ENCODE measurements at places on chromosomes 4 and X.
A peak's percentile ranks its signal among the peaks of the same experiment; 100 is the strongest.

DNA sequence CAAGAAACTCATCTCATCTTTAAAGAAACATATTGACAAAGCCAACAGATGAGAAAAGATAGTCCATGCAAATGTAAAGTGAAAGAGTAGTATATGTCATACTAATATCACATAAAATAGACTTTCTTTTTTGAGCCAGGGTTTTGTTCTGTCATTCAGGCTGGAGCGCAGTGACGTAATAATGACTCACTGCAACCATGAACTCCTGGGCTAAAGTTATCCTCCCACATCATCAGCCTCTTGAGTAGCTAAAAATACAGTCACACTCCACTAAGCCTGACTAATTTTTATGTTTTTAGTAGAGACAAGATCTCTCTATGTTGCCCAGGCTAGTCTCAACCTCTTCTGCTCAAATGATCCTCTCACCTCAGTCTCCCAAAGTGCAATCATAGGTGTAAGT, 51.8 kb upstream of the TRAM1L1 start:
- no peaks in the 10 kb centered on the region for H3K36me3 ChIP-seq
- H3K27ac ChIP-seq, result no peak overlapping the region

DNA sequence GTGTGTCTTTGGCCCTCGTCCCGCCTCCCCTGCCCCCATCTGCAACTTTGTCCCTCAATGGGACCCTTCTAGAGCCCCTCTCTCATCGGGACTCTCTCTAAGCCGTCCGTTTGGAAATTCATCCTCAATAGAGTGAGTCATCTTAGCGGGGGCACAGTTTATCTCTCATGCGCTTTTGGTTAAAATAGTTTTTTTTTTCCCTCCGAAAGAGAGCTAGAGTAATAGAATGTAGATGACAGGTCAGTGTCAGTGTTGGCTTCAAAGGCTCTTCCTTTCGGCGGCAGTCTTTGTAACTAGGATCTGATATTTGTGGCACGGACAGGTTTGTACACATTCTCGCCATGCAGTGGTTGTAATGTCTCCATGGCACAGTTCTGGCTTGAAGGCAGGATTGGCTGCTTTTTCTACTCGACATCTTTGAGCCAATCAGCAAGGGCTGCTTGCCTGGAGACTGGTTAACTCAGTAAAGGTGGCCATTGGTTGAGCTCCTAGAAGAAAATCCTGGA, 989 bp downstream of the N4BP2 start:
- H3K36me3 ChIP-seq, result peaks cover 19% of the 10 kb centered on the region
- H3K27me3 ChIP-seq, result no peaks in the 10 kb centered on the region
- peak; percentile 76 for DNase-seq
- H3K4me1 ChIP-seq, result peaks cover 25% of the 10 kb centered on the region
- H3K27ac ChIP-seq, result peak overlapping the region; percentile 99

- peaks cover 7% of the 10 kb centered on the region for H3K4me1 ChIP-seq
- peaks cover 21% of the 10 kb centered on the region for H3K27me3 ChIP-seq
- no peak for DNase-seq
- H3K36me3 ChIP-seq, result no peaks in the 10 kb centered on the region
Measured at GRCh38 chr4:139789096-139789654, 123.6 kb downstream of the MGST2 start.

- no peak for DNase-seq
- H3K27ac ChIP-seq, result no peak overlapping the region
- H3K27me3 ChIP-seq, result no peaks in the 10 kb centered on the region
Measured at GRCh38 chr4:147284935-147285334, 196.0 kb upstream of the EDNRA start.

GRCh38 chr4:100826808-100827548, 309.2 kb upstream of the EMCN start:
- no peak overlapping the region for H3K4me3 ChIP-seq
- H3K27ac ChIP-seq, result no peak overlapping the region
- H3K27me3 ChIP-seq, result no peaks in the 10 kb centered on the region
- no peak for DNase-seq

DNA sequence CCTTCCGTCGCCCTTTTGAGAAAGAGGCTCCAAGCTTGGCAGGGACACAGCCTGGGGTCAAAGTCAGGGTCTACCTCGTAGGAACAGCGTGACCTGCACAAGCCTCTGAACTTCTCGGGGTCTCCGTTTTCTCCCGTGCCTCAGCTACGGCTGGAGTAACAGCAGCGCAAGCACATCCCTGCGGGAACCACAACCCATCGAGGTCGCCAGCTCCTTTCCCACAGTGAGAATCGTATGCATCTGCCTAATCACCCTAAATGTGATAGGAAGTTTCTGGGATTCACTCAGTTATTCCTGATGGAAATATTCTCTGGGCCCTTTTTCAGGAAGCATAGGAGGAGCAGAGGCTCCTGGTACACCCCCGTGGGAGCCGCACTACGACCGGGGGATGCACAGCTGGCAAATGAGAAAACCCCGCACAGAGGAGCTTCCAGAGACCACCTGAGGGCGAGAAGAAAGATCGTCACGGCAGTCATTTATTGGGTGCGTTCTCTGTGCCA, 24.7 kb downstream of the PPP2R2C start:
- no peaks in the 10 kb centered on the region for H3K36me3 ChIP-seq
- no peak overlapping the region for H3K27ac ChIP-seq
- peaks cover 2% of the 10 kb centered on the region for H3K27me3 ChIP-seq
- no peaks in the 10 kb centered on the region for H3K4me1 ChIP-seq

DNA sequence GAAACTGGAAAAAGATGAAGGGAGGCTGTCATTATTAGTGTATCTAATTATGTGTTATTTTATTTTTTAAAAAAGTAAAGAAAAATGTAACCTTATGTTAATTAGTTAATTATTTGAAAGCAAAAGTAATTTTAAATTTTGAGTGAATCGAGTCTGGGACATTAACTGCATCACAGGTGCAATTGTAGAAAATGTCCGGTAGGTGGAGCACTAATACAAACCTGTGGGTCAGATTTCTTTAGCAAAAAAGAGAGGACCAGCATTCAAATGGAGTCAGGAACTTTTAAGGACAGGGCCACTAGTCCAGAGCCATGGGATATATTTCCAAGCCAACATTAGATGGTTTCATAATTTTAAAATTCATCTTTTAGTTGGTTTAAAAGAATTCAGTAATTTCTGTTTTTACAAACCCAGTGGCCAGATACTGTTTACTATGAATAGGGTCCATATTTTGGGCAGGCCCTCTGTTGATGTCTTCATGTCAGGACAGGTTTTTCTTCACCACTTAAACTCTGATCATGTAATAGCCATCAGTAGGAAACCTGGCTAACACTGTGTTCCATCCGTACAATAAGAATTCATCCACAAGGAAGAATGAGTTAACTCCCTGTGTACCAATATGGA, 27.2 kb downstream of the BST1 start:
- peaks cover 8% of the 10 kb centered on the region for H3K27me3 ChIP-seq
- no peak overlapping the region for H3K27ac ChIP-seq
- DNase-seq, result no peak
- peaks cover 4% of the 10 kb centered on the region for H3K36me3 ChIP-seq
- no peak overlapping the region for H3K4me3 ChIP-seq
- peaks cover 21% of the 10 kb centered on the region for H3K4me1 ChIP-seq

GRCh38 chrX:48737213-48737938, 24.2 kb upstream of the GLOD5 start:
- peaks cover 3% of the 10 kb centered on the region for H3K36me3 ChIP-seq
- H3K4me1 ChIP-seq, result peaks cover 15% of the 10 kb centered on the region
- H3K27me3 ChIP-seq, result no peaks in the 10 kb centered on the region
- peak overlapping the region; percentile 93 for H3K27ac ChIP-seq

DNA sequence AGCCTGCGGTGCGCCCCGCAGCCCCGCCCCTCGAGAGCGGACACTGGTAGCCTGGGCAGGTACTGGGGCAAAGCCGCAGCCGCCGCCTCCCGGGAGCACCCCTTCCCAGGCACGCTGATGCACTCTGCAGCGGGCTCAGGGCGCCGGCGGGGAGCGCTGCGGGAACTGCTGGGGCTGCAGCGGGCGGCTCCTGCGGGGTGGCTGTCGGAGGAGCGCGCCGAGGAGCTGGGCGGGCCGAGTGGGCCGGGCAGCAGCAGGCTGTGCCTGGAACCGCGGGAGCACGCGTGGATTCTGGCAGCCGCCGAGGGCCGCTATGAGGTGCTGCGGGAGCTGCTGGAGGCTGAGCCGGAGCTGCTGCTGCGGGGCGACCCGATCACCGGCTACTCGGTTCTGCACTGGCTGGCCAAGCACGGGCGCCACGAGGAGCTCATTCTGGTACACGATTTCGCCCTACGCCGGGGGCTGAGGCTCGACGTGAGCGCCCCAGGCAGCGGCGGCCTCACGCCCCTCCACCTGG, 401 bp downstream of the SOWAHD start:
- peak; percentile 21 for DNase-seq
- peaks cover 2% of the 10 kb centered on the region for H3K36me3 ChIP-seq
- peak overlapping the region; percentile 60 for H3K4me3 ChIP-seq
- H3K4me1 ChIP-seq, result peaks cover 49% of the 10 kb centered on the region
- H3K27me3 ChIP-seq, result no peaks in the 10 kb centered on the region
- H3K27ac ChIP-seq, result no peak overlapping the region

DNA sequence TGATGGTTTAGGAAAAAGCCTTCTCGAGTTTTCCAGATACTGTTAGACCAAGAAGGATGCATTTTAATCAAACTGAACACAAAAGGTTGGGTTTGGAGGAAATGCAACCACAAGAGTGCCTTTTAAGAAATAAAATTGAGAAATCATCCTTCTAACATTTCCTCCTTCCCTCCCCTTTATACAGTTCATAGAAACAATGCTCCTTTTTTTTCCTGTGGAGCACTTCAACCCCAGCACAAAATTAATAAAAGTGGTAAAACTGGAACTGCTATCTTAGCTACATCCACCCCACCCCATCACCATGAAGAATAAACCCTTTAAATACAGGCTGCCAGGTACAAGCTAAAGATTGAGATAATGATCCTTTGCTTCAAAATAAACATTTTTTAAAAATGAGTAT, 211.1 kb downstream of the RELL1 start:
- H3K36me3 ChIP-seq, result no peaks in the 10 kb centered on the region
- H3K4me1 ChIP-seq, result no peaks in the 10 kb centered on the region
- no peak overlapping the region for H3K27ac ChIP-seq
- H3K4me3 ChIP-seq, result no peak overlapping the region
- H3K27me3 ChIP-seq, result peaks cover 29% of the 10 kb centered on the region
- DNase-seq, result no peak

DNA sequence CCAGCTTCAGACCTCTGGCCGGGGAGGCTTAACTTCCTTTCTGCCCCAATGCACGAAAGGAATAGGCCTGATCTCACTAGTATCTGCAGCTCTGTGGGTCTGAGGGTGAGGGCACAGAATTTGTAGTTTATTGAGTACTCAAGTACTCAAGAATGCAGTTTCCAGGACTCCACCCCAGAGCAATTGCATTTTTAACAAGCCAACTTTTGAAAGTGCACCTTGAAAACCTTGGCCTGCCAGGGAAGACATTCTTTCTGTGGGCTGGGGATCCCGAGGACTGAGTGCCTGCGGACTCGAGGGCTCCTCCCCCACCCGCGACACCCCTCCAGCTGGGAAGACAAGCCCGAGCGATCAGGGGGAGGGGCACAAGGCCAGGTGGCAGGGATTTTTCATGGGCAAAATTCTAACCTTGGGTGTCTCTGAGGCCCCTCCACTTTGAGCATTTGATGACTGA, 22.4 kb downstream of the RS1 start:
- DNase-seq, result no peak
- H3K27ac ChIP-seq, result no peak overlapping the region
- H3K4me1 ChIP-seq, result no peaks in the 10 kb centered on the region

- H3K36me3 ChIP-seq, result no peaks in the 10 kb centered on the region
- DNase-seq, result no peak
- no peaks in the 10 kb centered on the region for H3K27me3 ChIP-seq
- H3K4me3 ChIP-seq, result no peak overlapping the region
- H3K4me1 ChIP-seq, result no peaks in the 10 kb centered on the region
Measured at GRCh38 chr4:8129136-8129535, 29.5 kb downstream of the ABLIM2 start.

GRCh38 chr4:150079081-150079581, 886 bp downstream of the DCLK2 start:
- no peak overlapping the region for H3K27ac ChIP-seq
- H3K4me1 ChIP-seq, result peaks cover 5% of the 10 kb centered on the region
- peak; percentile 9 for DNase-seq
- H3K27me3 ChIP-seq, result peaks cover 63% of the 10 kb centered on the region

DNA sequence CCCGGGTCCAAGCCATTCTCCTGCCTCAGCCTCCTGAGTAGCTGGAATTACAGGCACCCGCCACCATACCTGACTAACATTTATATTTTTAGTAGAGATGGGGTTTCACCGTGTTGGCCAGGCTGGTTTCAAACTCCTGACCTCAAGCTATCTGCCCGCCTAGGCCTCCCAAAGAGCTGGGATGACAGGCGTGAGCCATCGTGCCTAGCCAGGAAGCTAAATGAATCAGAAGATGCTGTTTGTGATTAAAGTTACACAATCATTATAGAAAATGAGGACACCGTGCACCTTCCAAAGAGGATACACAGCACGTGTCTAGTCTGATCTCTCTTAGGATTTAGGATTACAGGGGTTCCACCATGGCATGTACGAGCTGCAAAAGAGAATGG, 99.6 kb downstream of the DHRSX start:
- no peak overlapping the region for H3K4me3 ChIP-seq
- peaks cover 7% of the 10 kb centered on the region for H3K36me3 ChIP-seq
- H3K27ac ChIP-seq, result no peak overlapping the region
- H3K27me3 ChIP-seq, result no peaks in the 10 kb centered on the region
- no peaks in the 10 kb centered on the region for H3K4me1 ChIP-seq

GRCh38 chrX:16018291-16018690, 105.1 kb upstream of the GRPR start:
- H3K27me3 ChIP-seq, result no peaks in the 10 kb centered on the region
- no peak for DNase-seq
- no peak overlapping the region for H3K4me3 ChIP-seq
- no peak overlapping the region for H3K27ac ChIP-seq

- no peak overlapping the region for H3K27ac ChIP-seq
- H3K27me3 ChIP-seq, result no peaks in the 10 kb centered on the region
- H3K4me1 ChIP-seq, result no peaks in the 10 kb centered on the region
- DNase-seq, result no peak
- H3K36me3 ChIP-seq, result no peaks in the 10 kb centered on the region
Measured at GRCh38 chr4:8762951-8763735, 108.5 kb downstream of the HMX1 start.

DNA sequence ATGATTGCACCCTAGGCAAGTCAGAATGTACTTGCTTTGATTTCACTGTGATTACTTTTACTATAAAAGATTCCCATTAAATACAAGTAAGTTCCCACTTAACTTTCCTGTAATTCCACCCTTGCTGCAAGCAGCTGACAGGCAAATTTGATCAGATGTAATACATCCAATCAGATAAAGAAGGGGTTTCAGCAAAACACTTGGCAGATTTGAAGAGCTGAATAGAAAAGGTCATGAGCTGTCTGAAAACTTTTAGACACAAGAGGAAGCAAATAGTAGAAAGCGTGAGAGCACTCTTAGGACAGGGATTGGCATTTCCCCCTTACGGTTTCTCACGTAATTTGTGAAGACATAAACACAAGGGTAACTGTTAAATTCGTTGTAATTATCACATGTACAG, 22.8 kb downstream of the HSD17B13 start:
- no peaks in the 10 kb centered on the region for H3K36me3 ChIP-seq
- H3K27ac ChIP-seq, result no peak overlapping the region
- H3K4me1 ChIP-seq, result no peaks in the 10 kb centered on the region
- no peak for DNase-seq
- no peak overlapping the region for H3K4me3 ChIP-seq

- H3K4me3 ChIP-seq, result no peak overlapping the region
- H3K27ac ChIP-seq, result no peak overlapping the region
- no peaks in the 10 kb centered on the region for H3K36me3 ChIP-seq
Measured at GRCh38 chr4:71648923-71649322, 135.0 kb downstream of the GC start.

All from activated T-helper 2 cell treated with anti-CD3 and anti-CD28 coated beads, Interferon-gamma antibody, Interleukin-2, Interleukin-4, amounts not matched to agents 10 μg/mL and 5 μg/mL and 100 μg/mL, durations not matched to agents 14 hours and 24 hours and 36 hours (primary cell).